Epithelial cell of proximal tubule (primary cell): ENCODE measurements at places on chromosomes 7 and 10. TPM values are rescaled to one million over a fixed set of nuclear protein-coding genes. Genes with fewer than 3 reads are reported as not detected.

The INPP5A gene
- 30.4 and 40.8 TPM in 2 replicates for total RNA-seq

- DNase-seq = no peak
Measured at GRCh38 chr7:836429-836828, 4.2 kb downstream of the SUN1 start.

The MALRD1 gene
- 0.06 TPM in 1 of 2 replicates, not detected in the other for total RNA-seq

DNA sequence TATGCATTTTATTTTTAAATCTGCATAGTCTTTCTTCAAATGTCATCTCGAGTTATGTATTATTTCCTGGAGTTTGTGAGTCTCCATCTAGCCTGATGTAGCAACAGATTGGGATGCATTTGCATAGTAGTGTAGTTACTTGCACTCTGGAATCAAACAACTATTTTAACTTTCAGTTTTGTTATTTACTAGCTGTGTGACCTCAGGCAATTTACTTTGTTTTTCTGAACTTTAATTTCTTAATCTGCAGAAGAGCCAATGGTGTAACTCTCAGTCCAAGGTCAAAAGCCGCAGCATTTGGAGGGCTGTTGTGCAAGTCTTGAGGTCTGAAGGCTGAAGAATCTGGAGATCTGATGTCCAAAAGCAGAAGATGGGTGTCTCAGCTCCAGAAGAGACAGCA lies 175.8 kb upstream of the SORCS1 start:
- DNase-seq = no peak

DNA sequence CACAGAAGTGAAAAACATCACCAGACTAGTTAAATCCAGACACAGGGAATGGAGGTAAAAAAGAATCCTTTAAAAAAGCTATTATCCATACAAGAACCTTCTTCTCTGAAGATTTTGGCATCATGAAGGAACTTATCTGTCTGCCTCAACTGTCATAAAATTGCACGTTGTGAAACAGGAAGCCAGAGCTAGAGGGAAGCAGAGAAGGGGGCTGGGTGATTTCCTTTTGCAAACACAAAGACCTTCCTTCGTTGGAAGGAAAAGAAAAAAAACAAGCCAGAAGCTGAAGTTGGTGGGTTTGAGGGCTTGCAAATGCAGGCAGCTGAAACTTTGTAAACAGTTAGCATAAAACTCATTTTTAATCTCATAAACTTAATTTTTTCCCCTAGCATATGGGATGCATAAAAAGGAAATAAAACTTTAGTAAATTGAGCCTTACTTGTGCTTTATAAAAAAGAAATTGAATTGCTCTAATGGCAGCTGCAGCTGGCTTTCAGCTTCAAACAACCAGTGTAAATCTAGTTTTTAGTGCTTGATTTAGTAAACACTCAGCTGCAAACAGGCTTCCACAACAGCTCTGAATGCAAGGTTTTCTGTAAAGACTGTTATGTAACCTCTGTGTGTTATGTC lies 101.6 kb downstream of the OTUD1 start:
- no peak for DNase-seq

DNA sequence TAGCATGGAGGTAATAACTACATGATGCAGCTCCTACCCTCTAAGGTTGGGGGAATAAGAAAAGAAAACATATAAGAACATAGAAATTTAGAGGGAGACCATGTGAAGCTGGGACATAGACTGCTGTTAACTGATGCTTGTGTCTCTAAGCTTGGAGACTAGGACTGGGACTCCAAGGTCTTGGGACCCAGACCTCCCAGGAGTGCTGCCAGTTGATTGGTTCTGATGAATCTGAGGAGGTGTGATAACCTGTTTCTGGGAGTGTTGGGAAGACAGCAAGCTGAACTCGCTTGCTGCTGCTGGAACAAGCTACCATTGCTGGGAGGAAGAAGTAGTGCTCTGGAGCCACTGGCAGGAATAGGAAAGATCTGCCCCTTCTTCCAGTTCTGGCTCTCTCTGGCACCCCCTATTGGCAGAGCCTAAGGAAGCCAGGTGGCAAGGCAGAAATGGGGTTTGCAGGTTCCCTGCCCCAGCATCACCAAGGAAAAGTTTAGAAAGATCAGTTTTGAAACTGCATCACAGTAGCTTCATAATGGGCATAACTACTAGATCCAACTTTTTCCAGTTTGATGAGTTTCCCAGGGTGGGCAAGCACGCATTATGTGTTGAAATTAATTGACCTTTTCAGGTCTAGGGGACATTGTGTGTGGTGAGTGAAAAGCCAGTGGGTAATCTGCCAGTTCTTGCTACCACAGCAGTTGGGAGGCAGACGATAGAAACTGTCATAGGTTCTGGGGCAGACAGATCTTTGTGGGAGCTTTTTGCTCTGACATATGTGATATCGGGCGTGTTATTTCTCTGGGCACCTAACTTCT lies 140.7 kb downstream of the SND1 start:
- DNase-seq = no peak

- DNase-seq = peak; percentile 74
Measured at GRCh38 chr7:20229646-20230500, 12.7 kb upstream of the MACC1 start.

- no peak for DNase-seq
Measured at GRCh38 chr7:102288285-102288930, 1.7 kb downstream of the SH2B2 start.

DNA sequence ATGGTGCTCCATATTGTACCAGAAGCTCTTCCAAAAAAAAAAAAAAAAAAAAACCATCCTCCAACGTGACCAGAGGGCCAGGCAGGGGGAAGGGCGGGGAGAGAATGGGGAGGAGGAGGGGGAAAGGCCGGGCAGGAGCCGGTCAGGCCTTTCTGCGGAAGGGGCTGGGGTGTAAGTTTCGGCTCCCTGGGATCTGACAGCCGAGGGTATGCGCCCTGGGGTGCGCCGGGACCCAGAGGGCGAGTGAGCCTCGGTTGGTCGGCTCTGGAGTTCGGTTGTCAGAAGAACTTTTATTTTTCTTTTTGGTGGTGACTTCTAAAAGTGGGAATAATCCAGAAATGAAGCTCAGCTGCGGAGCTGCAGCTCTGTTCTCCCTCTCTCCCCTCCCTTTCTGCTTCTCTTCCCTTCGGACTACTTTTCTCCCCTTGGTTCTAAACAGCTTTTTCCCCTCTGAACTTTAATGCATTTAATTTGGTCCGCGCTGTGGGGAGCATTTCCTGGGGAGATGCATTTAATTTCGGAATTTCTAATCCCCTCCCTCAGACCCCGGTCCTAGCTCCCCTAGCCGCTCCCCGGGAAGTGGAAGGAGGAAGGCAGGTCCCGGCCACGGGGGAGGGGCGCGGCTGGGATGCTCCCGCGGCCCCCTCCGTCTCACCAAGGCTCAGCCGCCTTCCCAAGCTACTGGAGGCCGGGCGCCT lies 3.9 kb upstream of the PAX2 start:
- no peak for DNase-seq

The TMEM178B gene
- total RNA-seq = 3.1 and 8.6 TPM in 2 replicates

- no peak for DNase-seq
Measured at GRCh38 chr10:123884907-123885381, 6.7 kb downstream of the CPXM2 start.

The HOXA9 gene
- 82.4 and 104 TPM in 2 replicates for total RNA-seq

- no peak for DNase-seq
Measured at GRCh38 chr10:8430321-8430720, 375.8 kb downstream of the GATA3 start.

- no peak for DNase-seq
Measured at GRCh38 chr7:116393654-116394053, 105.9 kb upstream of the CAV2 start.

DNA sequence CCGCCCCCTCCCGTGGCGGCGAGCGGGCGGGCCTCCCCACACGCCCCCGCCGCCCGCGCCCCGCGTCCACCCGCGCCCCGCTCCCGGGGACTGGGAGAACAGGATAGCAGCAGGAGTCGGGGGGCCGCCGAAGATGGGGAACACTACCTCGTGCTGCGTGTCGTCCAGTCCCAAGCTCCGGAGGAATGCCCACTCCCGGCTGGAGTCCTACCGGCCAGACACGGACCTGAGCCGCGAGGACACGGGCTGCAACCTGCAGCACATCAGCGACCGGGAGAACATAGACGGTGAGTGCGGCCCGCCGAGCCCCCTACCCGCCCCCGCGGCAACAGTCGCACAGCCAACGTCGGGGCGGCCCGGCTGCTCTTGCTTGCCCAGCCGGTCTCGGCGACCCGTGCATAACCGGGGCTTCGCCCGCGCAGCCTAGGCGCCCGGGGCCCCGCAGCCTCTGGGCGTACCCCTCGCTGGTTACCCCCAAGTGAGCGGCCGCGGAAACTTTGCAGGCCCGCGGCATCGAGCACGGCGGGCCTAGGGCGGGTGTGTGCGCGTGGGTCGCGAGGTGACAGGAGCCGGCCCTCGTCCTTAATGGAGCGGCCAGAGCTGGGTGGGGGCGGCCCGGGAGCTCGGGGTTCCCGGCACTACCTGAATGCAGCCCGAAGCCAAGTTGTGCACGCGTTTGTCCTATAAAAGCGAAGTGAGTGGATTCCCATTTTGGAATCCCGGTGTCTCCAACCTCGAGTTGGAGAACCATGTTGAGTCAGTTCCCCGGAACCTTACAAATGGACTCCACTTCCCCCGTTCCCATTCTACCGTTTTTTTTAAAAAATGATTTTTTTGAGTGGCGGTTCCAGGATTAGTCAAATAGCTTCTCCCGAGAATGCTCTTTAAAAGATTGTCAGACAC lies 863 bp downstream of the CCNY start:
- DNase-seq = no peak

The NACAD gene
- 3.9 and 7.9 TPM in 2 replicates for total RNA-seq

DNA sequence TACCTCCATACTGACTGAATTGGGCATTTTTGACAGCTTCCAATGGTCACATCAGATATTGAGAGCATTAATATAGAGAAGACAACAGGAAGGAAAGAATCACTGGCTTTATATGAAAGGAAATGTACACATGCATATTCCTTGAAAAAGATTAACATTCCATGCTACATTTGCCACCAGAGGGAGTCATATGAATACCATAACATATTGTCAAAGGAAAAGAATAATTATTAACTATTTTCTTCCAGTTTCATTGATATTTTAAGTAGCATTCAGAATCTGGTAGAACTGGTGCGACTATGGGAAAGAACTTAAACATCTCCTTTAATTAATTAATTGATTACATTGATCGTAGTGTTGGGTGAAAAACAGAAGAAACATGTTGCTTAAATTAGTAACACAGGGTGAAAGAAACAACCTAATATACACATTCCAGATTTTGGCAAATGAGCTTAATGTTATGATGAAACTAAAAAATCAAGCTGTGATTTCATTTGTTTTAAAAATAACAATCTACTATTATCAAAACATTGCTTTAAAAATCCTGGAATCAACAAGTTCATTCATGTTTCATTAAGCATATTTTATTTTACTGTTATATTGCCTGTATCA lies 71.5 kb downstream of the GPR85 start:
- DNase-seq = peak; percentile 10

DNA sequence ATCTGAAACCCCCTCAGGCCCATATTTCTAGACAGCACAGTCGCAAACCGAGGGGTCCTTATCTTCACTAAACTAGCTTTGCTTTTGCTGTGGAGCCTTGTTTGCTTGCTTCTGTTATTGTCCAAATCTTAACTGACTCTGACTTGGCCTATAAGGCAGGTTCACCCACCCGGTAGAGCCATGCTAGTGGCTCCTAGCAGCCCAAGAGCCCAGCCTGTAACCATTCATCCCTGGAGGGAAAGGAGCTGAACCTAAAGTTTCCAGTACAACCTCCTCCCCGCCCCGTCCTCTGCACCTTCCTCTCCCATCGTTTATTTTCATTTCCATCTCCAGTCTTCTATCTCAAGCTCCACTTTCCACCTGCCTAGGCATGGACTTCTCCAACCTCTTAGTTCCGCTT lies 345.7 kb downstream of the PTPRN2 start:
- DNase-seq = no peak

The GPR37 gene
- 1.4 and 2.3 TPM in 2 replicates for total RNA-seq

GRCh38 chr10:98307916-98308541 lies 40.0 kb upstream of the LOXL4 start:
- no peak for DNase-seq

DNA sequence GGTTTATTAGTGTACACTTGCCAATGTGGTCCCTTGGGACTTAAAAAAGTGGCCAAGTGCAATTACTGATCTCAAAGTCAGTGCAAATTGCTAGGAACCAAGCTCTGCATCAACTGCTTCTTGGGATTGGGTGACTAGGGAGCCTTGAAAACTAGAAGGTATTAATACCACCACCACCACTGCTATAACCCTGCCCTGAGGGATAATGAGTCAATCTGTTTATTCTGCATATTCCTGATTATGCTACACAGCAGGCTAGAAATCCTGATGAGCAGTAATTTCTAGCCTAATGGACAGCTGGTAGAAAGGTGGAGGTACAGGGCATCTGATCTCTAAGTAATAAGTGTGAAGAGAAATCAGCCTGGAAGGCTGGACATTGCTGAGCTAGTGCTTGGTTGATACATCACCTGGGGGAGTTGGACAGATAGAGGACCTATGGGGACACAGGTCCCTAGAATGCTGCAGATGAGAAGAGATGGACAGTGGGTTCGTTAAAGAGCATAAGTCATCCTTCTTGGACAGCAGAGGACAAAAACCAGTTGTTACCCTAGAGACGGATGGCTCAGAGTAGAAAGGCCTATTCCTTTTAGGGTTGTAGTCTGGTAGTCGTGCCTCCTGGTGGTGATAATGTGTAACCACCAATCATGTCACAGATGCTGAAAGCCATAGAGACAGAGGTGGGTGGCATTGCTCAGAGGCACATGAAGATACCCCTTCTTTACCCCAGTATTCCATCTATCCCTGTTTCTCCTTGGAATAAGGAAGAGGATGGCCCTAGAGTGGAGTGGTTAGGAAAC lies 554.8 kb downstream of the SORCS1 start:
- DNase-seq = no peak

DNA sequence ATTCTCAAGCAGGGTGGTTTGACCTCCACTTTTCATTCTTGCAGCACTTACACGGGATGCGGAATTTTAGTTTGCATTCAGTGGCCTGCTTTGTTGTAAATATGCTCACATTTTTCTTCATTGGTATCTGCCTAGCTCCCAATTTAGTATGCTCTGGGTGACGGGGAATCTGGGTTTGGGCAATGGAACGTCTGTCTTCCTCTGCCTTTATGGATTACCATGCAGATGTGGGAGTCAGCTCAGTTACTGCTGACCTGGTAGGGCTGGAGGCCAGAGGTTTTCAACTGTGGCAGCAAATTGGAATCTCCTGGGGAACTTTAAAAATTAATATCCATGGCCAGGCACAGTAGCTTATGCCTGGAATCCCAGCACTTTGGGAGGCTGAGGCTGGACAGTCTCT lies 161.6 kb downstream of the CAMK1D start:
- DNase-seq = no peak

DNA sequence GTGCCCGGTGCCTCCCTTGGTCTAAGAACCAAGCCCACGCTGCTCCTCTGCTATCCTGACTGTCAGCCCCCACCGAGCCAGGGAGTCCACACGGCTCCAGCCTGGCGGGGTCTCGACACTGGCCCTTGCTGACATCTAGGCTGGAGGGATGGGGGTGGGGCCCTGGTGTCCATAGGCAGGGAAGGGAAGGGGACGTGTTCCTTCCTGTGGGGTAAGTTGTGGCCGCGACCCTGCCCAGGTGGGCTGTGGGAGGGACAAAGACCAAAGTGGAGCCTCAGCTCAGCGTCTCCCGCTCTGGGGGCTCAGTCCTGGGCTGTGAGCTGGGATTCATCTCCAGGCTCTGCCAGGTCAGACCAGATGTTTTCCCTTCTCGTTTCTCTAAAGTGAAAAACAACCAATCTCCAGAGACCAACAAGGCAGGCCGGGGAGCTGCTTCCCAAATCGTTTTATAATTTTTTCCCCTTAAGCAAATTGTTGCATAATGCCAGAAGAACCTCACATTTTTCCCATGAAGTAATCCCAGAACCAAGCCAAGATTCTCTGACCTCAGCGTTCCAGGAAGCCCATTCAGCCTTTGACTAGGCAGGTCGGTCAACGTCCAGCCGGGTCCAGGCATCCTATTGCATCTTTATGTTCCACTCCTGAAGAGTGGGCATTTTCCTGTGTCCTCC lies 101.2 kb downstream of the RGS10 start:
- DNase-seq = no peak
